ENCODE measurements at places on chromosomes 2 and 18.

DNA sequence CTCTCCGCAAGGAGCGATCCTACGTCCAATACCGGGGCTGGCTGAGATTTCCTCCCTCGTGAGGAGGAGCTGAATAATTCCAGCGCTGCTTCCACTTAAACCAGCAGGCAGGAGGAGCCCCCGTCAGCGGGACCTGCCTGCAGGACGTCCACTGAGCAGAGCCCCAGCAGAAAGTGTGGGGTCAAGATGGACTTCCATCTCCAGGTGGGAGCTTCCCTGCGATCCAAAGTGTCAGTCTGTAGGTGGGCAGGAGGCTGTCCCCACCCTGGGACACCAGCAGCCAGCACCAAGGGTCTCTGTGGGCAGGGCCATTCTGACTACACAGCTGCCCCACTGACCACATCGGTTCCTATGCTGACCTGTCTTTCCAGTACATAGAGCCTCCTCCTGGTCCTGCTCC is 462 bp upstream of the OTOS start:
- DNase-seq = no peak

- no peak for DNase-seq
These were observed 3.6 kb downstream of the TEX51 start for GRCh38 chr2:126902152-126902835.

GRCh38 chr2:2926858-2927175 is 450.8 kb downstream of the EIPR1 start:
- DNase-seq = no peak

DNA sequence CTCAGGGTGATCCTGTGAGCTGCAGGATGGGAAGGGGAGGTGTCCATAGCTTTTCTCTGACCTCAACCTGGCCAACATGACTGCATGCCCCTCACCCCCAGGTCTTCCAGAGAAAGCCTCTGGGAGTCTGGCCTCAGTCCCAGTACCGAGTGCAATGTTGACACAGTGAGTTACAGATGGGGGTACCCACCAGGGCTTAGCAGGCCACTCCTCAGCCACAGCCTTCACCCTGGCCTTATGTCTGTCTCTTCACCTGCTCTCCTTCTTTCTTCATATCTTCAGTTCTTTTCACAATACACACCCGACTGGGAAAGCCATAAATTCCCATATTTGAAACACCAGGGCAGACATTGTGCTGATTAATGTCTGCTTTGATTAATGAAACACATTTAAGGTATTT is 33.5 kb downstream of the AOX1 start:
- no peak for DNase-seq

DNA sequence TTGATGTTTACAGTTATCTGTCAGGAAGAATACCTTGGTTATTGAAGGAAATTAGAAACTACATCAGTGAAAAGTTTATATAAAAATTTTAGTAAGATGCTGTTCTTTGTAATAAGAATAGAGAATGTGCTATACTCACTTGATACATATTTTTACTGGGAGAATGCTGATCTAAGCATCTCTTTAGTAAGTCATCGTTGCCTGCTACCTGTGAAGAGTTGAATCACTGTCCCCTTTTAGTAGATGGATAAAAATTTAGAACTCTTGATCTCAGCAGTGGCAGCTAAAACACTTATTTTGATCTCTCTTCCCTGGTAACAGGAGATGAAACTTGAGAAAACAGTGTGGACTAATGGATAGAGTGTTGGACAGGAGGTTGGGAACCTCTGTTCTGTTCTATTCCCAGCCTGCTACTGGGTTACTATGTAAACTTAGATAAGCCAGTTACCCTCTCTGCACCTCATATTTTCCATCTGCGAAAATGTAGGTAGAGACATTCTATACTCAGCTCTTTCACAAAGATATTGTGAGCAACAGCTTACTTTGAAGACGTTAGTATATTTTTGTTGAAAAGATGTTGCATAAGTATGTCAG is 100.3 kb downstream of the FEZ2 start:
- no peak for DNase-seq

- DNase-seq = peak; percentile 12
These were observed 234.7 kb downstream of the C1D start for GRCh38 chr2:67828066-67828465.

- no peak for DNase-seq
These were observed 78.9 kb downstream of the EHD3 start for GRCh38 chr2:31312898-31313297.

DNA sequence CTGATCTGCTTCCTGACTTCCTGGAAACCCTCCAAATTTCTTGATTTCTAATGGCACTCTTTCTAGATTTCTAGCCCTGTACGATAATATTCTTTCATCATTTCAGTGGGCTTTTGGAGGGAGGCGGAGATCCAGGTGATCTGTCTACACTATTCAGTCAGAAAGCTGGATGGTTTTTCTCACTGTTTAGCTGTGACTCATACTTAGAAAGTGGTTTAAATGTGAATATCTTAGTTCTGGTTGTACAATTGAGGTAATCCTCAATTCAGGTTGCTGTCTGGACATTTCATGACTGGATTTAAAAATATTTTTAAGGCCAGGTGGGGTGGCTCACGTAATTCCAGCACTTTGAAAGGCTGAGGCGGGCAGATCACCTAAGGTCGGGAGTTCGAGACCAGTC is 20.8 kb downstream of the SEH1L start:
- DNase-seq = no peak

DNA sequence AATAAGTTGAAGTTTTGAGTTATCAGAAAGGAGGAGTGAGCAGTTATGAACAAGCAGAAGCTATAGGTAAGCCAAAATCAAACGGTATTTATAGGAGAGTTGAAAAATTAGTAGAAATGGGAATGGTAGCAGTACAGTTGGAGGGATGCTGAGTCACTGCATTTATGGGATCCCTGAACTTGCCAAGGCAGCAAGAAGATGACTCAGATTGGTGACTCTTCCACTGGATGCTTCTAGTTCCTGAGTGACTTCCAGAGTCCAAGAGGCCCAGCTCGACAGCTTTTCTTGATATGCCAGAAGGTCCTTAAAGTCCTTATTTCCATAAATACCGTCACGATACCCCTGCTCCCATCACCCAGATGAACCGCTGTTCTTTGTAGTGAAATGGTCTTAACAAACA is 31.1 kb upstream of the ACTR3 start:
- DNase-seq = no peak

GRCh38 chr18:45728336-45729010 is 4.5 kb downstream of the SLC14A1 start:
- DNase-seq = no peak

- DNase-seq = no peak
These were observed 100.7 kb upstream of the ID2 start for GRCh38 chr2:8581234-8581561.

DNA sequence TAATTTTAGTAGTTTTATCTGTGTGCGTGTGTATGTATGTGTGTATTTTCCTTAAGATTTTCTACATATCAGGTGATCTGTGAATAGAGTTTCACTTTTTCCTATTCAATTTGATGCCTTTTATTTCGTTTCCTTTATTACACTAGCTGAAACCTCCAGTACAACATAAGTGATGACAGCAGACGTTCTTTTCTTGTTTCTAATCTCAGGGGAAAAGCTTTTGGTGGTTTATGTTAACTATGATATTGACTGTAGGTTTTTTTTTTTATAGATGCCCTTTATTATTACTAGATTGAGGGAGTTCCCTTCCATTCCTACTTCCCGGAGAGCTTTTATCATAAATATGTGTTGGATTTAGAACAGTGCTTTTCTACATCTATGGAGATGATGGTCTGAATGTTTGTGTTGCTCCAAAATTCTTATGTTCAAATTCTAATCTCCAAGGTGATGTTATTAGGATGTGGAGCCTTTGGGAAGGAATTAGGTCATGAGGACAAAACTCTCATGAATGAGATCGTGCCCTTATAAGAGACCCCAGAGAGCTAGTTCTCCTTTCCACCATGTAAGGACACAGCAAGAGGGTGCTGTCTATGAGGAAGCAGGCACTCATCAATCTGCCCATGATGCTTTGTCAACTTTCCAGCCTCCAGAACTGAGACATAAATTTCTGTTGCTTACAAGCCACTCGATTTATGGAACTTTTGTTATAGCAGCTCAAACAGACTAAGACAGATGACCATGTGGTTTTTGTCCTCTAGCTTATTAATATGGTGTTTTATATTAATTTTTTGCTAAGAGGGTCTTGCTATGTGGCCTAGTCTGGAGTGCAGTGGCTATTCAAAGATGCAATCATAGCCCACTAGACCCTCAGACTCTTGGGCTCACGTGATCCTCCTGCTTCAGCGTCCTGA is 5.9 kb upstream of the RHBDD1 start:
- DNase-seq = no peak

DNA sequence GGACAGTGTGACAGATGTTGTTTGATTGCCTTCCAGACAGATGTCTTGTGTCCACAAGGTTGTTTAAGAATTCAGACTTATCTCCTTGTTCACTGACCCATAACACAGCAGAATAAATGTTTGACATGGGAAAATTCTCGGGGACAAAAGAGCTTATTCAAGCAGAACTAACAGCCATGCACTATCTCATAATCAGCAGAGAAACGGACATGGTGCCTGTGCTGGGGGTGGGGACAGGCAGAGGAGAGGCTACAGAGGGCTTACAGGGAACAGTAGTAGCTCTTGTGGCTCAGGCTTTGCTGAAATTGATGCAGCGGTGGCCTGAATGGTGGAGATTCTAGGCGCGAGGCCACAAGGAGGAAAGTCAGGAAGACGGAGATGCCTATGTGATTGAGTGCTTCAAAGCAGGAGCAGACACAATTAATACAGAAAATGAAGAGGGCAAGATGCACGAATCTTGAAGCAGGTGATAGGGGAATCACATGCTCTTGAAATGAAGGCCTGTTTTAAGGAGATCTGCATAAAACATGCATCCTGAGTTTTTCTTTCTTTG is 62.0 kb upstream of the CAB39 start:
- DNase-seq = no peak

GRCh38 chr2:157662401-157662800 is 33.7 kb upstream of the ACVR1C start:
- DNase-seq = no peak

DNA sequence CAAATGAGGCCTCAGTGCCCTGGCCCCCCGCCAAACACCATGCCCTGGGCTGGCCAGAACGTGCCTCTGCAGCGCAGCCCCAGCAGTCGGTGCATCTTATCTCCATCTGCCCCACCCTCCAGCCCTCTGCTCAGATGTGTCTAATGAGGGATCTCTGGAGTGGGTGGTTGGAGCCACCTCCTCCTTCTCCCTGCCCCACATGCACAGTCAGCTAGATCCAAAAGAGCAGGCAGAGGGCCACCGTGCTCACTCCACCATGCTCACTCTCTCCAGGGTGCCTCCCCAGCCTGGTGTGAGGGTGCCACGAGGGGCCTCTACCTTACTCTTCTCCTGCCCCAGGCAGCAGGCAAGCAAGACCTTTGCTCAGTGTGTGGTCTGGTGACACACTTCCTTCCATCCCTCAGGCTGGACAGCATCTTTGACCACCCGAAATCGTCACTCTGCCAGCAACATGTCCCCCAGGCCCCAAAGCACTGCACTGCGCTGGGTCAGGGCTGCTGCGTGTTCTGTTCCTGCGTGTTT is 266.1 kb upstream of the HDAC4 start:
- no peak for DNase-seq

- no peak for DNase-seq
These were observed 62.9 kb upstream of the SERTAD2 start for GRCh38 chr2:64716569-64716968.

GRCh38 chr2:71603851-71604725 is 150.7 kb downstream of the DYSF start:
- DNase-seq = no peak

GRCh38 chr2:109032229-109032820 is 43.3 kb upstream of the EDAR start:
- no peak for DNase-seq

DNA sequence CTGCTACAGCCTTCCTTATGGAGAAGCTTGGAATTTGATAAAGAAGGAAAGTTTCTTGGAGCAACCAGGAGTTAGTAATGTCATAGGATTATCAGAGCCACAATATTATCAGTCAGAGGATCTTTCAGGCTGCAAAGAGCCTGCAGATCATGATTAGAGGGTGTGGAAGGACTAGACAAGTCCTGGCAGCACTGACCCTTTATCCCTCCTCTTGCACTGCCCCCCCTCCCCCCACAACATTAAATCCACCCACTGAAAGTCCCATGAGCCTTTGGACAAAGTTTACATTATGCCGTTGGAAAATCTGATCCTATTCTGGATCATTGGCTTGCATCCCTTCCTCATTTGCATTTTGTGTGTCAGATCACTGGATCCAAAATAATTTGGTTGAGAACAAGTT is 18.7 kb upstream of the IMPA2 start:
- no peak for DNase-seq

GRCh38 chr18:33946336-33946735 is 278.4 kb downstream of the NOL4 start:
- DNase-seq = no peak

DNA sequence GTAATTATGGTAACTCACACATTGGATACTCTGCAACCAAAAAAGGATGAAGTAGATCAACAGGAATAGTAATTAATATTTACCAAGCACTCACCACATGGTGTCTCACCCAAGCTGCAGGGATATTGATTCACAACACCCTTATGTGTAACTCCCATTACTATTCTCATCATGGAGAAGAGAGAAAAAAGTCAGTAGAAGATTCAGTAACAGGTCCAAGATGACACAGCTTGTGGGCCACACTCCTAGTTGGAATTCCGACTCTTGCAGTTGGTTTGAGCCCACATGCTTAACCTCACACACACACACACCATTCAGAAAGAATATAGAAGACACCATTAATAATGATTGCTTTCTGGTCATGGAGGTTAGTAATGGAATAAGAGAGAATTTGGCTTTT is 1.7 kb upstream of the MLPH start:
- DNase-seq = no peak

GRCh38 chr2:173982918-173983317 is 17.7 kb upstream of the SP3 start:
- no peak for DNase-seq

GRCh38 chr18:48528861-48529260 is 10.0 kb upstream of the CTIF start:
- DNase-seq = no peak

- no peak for DNase-seq
These were observed 157.5 kb upstream of the LMAN1 start for GRCh38 chr18:59516356-59517155.

DNA sequence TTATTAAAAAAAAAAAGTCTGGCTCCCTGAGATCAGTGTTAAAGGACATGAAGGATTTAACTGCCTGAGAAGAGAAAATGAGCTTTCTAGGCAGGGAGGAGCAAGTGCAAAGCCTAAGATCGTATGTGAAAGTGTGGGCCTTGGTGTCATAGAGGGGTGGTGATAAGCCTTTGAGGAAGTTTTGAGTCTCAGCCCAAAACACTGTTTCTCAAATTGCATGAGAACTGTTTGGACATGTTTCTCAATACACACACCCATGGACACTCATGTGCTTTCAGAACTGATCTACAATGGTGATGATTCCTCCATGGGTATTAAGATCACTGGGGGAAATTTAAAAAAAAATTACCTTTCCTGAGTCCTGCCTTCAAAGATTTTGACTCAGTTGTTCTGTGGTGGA is 336.7 kb upstream of the RND3 start:
- no peak for DNase-seq

- DNase-seq = no peak
These were observed 863.2 kb upstream of the CHAC2 start for GRCh38 chr2:52904355-52904891.

Measured in NCI-H187 (cell line).